Caco-2 (cell line): ENCODE measurements at places on chromosomes 7 and 10.

GRCh38 chr10:100683545-100684300, 61.7 kb upstream of the PAX2 start:
- DNase-seq, result no peak

DNA sequence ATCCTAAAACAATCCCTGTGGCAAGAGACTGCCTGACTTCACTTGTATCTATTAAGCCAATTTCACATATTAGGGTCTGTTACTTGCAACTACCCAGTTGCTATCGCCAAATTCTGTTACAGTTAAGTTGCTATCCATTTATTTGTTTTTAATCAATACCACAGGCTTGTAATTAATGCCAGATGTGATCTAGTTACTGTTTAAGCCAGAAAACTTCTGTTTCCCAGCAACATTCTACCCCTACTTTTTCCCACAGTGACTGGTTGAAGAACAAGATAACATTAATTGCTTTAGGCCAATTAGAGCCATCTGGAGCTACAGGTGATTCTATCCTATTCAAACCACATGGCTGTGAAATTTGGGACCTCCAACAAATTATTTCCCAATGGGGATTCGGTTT, 131.3 kb downstream of the ALOX5 start:
- no peak for DNase-seq

DNA sequence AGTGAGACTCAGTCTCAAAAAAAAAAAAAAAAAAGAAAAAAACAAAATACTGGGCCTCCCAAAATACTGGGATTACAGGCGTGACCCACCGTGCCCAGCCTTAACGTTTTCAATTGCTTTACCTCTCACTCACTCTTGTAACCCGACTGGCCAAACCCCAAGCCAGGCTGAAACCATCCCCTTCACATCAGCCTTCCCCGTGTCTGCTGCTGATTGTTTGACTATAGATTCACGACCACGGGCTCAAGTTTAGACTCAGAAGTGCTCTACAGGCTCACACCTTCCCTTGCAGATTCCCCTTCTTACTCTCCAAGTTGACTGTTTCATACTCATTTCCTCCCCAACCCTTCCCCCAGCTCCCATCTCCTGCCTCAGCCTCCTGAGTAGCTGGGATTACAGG, 22.3 kb downstream of the TYW1 start:
- DNase-seq, result no peak

GRCh38 chr10:118035354-118036005, 11.3 kb downstream of the RAB11FIP2 start:
- DNase-seq, result no peak

GRCh38 chr7:101856473-101857357, 39.3 kb downstream of the CUX1 start:
- DNase-seq, result no peak

GRCh38 chr7:75879771-75880184, 944 bp downstream of the RHBDD2 start:
- DNase-seq, result no peak

- DNase-seq, result no peak
Measured at GRCh38 chr7:87027900-87028299, 31.6 kb downstream of the ELAPOR2 start.

- no peak for DNase-seq
Measured at GRCh38 chr7:23105086-23105643, 420 bp upstream of the KLHL7 start.

- DNase-seq, result no peak
Measured at GRCh38 chr7:68725843-68726785, 872.2 kb upstream of the AUTS2 start.

- DNase-seq, result peak; percentile 18
Measured at GRCh38 chr10:29482591-29483431, 152.0 kb downstream of the SVIL start.

- no peak for DNase-seq
Measured at GRCh38 chr7:156113731-156114130, 301.5 kb upstream of the SHH start.

GRCh38 chr10:17181751-17182150, 19.7 kb downstream of the TRDMT1 start:
- no peak for DNase-seq

DNA sequence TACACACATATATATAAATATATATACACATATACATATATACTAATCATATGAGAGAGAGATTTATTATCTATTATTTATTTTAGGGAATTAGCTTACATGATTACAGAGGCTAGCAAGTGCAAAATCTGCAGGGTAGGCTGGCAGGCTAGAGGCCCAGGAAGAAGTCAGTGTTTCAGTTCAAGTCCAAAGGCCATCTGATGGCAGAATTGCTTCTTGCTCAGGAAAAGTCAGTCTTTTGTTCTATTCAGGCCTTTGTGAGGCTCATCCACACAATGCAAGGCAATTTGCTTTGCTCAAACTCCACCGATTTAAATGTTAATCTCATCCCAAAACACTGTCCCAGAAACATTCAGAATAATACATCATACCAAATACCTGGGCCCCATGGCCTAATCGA, 2.6 kb upstream of the C10orf120 start:
- no peak for DNase-seq

DNA sequence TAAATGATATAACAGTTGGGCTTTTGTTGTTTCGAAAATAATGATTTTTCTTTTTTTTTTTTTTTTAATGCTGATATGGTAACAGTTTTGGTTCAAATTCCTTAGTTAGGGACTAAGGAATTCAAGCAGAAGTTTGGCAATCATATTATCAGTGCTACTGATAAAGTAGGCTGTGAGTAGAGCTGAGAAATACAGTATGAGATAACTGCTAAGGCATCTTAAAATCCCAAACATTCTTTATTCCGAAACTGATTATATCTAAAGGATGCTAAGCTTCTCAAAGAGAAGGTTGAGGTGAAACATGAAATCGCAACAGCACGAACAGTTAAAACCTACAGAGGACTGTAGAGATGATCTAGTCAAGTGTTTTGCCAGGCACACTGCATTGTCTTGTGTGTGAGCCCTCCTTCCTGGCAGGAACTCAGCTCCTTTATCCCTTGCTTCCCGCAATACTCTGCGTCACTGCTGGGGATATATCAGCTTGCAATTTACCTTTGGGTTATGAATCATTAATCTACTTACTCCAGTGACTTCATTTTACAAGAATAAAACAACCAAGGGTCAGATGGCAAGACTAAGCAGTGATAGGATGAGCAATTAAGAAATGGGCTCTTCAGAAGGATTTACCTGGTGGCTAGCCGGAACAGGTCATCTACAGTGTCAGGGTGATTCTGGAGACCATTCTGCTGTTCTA, 36.7 kb downstream of the IRF5 start:
- no peak for DNase-seq

- no peak for DNase-seq
Measured at GRCh38 chr7:111146136-111146535, 55.2 kb downstream of the LRRN3 start.

GRCh38 chr7:78307892-78308291, 509.3 kb downstream of the PHTF2 start:
- DNase-seq, result no peak

DNA sequence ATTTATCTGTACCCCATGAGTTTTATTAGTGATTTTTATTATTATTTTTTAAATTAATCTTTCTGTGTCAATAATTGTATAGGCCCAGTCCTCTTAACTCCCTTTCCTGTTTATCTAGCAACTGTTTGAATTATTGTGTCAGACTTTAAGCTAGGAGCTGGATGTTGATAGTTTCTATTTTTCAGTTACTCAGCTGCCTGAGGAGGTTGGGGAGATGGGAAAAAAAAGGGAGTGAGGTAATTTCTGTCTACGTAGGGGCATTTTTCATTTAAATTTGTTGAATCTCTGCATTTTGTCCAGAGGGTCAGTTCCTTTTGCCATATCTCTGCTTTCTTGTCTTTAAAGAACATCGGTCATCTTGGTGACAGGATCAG, 5.0 kb upstream of the ZNF518A start:
- DNase-seq, result no peak

- DNase-seq, result no peak
Measured at GRCh38 chr10:17851611-17852010, 42.5 kb downstream of the MRC1 start.

GRCh38 chr7:19754521-19755116, 18.8 kb downstream of the TMEM196 start:
- peak; percentile 52 for DNase-seq

GRCh38 chr7:155586843-155587440, 40.6 kb upstream of the CNPY1 start:
- no peak for DNase-seq

GRCh38 chr10:69866688-69867461, 65.2 kb downstream of the COL13A1 start:
- DNase-seq, result no peak

DNA sequence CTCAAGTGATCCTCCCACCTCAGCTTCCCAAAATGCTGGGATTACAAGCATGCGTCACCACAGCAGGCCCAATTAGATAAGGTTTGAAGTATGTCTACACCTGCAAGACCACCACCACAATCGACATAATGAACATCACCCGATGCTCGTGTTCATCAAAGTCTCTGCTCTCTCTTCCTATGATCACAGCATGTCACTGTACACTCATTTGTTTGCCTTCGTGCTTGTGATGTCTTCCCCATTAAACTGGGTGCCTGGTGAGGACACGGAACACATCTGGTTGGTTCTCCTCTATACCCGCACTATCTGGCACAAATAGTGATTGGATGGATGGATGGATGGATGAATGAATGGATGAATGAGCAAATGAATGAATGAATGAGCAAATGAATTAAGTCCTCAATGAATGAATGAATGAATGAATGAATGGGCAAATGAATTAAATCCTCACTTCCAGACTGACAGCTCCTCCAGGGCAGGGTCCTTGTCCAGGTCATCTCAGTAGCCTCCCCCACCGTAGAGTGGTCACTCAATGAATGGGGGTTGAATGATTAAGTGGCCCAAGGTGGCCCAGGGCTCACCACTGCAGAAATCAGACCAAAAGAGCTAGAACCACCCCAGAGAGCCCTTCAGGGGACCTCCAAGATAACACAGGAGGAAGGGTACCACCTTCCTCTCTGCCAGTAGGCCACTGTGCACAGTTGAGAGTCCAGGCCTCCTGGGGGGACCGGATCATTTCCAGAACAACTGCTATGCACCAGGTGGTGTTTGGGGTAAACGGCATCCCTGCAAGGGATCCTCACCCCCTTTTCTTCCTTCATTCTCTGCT, 101.9 kb upstream of the TNRC18 start:
- DNase-seq, result peak; percentile 77

- no peak for DNase-seq
Measured at GRCh38 chr7:42617071-42617765, 294.7 kb downstream of the C7orf25 start.

- DNase-seq, result no peak
Measured at GRCh38 chr10:114142018-114142417, 32.0 kb downstream of the CCDC186 start.

DNA sequence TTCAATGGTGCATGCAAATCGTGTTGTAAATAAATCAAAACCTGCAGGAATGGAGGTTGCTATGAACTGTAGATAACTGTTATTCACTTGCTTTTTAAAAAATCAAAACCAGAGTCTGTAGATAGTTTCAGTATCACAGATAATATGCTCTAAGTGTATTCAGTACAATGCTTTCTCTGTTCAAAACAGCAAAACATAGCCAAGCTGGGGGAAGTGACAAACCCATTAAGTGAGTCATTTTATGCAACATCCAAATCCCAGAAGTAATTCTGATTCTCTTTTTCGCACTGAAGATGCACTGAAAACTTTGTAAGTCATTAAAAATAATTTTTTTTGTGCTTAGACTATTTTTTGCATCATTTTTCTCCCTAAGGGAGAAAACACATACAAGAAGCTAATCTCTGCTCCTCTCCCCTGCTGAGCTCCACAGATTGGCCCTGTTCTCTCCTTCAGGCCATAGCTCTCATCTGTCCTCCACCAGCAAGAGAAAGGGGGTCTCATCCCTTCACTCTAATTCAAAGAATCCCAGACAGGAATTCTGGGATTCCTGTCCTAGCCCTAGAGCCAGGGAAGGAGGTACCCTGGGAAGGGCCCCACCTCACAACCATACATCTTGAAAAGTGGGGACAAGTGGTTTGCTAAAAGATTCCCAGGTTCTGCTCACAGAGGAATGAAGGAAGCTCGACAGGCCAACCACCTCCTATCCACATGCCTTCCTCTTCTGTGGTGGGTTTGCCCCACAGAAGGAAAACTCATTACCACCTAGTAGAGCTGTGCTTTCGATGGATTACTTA, 4.9 kb downstream of the PRTFDC1 start:
- no peak for DNase-seq
